Fibroblast of mammary gland (primary cell): ENCODE measurements at places on chromosomes 16 and 17.

GRCh38 chr17:41516830-41517283 lies 1.8 kb downstream of the KRT15 start:
- DNase-seq: no peak

DNA sequence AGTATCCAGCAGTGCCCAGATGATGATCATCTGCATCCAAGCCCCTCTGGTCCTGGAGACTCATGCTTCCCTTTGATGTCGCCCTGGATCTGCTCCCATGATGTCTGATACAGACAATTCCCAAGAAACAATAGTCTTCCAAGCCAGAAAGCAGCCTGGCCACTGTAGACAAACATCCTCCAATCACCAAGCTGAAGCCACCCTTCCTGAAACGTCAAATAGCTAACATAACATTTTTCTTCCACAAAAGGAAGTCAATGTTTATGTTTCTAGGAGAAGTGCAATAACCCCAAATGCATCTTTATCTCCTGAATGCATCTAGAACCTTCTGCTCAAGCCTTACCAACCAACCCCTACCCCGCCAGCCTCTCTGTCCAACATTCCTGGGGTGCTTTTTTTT lies 1.2 kb upstream of the DPEP2 start:
- DNase-seq: no peak

DNA sequence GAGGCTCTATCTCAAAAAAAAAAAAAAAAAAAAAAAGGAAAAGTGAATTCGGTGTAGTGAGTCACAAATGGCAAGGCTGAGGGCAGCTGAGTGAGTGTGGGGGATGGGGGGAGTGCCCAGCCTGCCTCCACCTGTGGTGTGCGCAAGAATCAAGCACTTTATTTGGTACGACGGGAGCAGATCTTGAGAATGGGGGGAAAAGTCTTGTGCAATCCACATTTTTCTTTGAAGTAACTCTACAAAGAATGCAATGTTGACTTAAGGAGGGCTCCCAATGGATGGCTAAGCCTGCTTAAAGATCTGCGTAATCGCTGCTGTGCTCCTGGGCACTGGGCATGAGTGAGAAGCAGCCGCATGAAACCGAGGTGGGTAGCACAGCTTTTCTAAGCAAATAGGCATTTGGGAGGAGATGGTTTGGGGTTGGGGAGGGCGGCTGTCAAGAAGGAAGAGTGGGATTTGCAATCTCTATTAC lies 28.2 kb downstream of the ATP2C2 start:
- DNase-seq: no peak

DNA sequence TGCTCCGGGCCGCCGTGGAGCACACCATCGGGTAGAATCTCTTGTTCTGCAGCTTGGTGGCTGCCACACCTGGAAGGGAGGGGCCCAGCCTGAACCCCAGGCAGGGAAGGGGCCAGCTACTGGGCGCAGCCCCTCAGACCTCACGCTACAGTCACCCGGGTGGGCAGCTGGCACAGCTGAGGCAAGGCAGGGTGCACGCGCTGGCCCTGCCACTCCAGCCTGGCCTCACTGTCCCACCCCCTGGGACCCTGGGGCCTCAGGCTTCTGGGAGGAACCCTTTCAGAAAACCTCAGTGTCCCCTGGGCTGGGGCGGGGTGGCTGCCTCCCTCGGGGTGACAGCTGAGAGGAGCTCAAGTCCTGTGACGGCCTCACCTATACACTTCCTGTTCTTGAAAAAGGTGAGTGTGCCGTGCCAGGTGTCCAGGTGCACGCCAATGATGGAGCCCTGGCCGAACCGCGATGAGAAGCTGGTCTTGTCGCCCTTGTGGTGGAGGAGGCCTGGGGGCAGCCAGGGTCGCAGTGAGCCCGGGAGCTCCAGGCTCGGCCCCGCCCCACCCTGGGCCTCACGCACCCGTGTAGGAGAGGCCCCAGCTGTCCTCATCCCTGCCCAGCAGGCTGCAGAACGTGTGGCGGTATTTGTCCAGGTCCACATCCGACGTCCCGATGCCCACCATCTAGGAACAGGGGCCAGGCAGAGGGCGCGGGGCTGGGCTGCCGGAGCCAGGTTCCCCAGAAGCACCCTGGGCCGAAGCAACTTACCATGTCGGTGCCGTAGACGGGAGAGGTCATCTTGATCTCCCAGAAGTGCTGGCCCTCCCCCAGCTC lies 4.7 kb upstream of the MRPS34 start:
- DNase-seq: no peak
